GM04503 (cell line): ENCODE measurements at places on chromosomes 4 and X.

DNA sequence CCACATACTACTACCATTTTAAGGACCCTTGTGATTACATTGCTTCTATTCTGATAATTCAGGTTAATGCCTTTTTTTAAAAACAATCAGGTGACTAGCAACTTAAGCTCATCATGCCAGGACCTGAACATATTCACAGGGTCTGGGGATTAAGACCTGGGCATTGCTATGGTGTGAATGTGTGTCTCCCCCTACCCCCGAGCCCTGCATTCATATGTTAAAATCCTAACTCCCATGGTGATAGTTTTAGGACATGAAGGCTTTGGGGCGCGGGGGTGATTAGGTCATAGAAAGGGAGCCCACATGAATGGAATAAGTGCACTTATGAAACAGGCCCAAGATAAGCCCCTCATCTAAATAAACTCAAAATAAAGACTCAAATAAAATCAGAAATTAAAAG, 734.4 kb upstream of the PABPC4L start:
- DNase-seq, result no peak

- DNase-seq, result no peak
Observed at GRCh38 chr4:32000846-32001488, 1280.8 kb downstream of the PCDH7 start.

- no peak for DNase-seq
Observed at GRCh38 chr4:18155067-18156041, 133.8 kb upstream of the LCORL start.

- no peak for DNase-seq
Observed at GRCh38 chr4:78517050-78517652, 34.4 kb upstream of the ANXA3 start.

DNA sequence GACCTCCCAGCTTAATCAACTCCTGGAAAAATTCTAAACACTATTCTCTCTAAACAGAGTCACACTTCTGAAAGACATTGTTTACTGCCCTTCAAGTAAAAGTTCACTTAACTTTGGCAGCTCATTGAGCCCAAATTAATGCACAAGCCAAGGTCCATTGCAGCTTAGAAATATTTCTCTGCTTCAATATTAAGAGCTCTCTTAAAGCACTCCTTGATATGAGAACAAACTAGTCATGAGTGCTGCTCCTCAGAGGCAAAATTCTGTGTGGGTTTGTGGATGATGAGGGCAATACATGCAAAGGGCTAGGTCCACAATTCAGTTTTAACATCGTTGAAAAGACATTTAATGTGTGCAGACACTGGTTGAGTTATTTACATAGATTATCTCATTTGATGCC, 12.8 kb upstream of the FMR1 start:
- no peak for DNase-seq
